Activated naive CD4-positive, alpha-beta T cell (primary cell): ENCODE measurements at places on chromosomes 1 and 21.

DNA sequence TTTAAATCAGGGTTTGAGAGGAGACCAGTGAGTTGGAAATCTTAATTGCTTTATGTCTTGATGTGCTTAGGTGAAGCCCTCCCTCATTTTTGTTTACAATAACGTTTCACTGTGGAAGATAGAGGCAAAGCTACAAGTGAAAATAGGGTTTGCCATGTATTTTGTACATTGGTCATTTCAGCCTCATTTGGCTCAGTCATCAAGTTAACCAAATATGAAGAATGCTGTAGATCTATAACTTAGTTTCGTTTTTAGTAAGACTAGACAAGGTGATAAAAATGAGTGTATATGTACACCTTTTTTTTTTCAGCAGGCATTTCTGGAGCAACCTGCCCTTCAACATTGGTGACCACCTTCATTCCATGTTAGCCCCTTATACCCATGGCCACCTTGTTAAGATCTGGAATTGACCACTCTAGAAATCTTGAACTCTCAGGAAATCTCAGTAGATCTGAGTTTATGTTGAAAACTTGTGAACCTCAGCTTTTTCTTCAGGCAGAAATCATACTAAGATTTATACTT, 2.9 kb downstream of the NFYC start:
- DNase-seq, result no peak

- no peak for DNase-seq
Observed at GRCh38 chr1:184379111-184379752, 7.6 kb upstream of the C1orf21 start.

DNA sequence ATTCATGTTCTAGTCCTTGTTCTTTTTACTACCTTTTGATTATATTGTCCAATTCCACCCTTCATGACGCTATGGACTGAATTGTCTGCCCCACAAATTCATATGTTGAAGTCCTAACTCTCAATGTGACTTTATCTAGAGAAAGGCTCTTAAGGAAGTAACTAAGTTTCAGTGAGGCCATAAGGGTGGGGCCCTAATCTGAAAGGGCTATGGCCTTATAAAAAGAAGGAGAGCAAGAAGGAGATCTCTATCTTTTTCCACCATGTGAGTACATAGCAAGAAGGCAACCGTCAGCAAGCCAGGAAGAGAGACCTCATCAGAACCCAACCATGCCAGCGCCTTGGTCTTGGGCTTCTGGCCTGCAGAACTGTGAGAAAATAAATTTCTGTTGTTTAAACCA, 95.9 kb downstream of the HIVEP3 start:
- no peak for DNase-seq

GRCh38 chr1:74729741-74730478, 2.9 kb downstream of the CRYZ start:
- DNase-seq, result no peak

DNA sequence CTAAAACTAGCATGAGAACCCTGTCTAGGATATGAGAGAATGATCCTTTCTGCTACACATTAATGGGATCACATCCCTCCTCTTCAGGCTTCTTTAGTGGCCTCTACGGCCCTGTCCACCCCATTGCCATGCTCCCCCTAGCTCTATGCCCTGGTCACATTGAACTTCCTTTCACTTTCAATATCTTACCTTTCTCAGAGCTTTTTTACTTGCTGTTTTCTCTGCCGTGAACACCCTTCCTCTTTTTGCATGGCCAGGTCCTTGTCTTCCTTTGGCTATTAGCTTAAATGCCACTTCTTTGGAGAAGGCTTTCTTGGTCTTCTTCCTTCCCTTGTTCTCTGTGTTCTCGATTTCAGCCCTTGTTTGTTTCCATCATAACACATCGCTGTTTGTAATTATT, 97.4 kb downstream of the GIPC2 start:
- no peak for DNase-seq

GRCh38 chr1:59750328-59751003, 64.3 kb upstream of the HOOK1 start:
- no peak for DNase-seq

DNA sequence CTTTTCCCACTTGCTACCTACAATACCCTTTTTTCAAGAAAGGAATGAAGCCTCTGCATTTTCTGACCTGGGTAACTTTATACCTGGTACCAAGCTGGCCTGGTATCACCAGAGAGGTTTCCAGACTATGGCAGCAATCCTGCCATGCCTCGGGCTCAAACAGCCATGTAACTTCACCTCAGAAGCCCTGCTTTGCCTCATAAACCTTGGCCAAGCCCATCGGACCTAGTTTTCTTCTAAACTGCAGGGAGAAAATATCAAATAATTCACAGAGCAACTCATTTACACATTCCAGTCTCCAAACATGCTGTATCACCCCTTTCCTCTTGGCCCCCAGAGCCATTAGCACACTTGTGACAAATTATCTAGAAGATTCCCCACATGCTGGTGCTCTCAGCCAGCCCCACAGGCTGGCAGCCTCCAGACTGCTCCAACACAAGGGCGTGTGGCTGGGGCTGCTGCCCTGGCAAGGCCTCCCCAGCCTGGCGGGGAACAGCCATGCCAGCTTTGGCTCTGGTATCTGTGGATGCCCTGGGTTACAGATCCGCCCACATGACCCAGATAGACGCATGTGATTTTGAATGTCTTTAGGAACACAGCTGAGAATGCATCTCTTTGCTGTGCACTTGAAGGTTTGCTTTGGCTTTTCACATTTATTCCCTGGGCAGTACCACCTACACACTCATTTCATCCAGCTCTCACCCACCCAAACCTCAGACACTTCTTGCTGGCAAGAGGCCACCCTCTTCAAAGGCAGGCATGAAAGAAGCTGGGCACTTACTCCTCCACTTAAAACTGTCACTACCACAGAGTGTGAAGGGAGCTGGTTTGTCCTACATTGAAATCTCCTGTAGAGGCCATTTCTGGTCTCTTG, 70.0 kb upstream of the BCAR3 start:
- no peak for DNase-seq

GRCh38 chr1:29516063-29516820, 279.9 kb downstream of the PTPRU start:
- DNase-seq, result no peak

- DNase-seq, result no peak
Observed at GRCh38 chr1:248821641-248822040, 4.1 kb downstream of the SH3BP5L start.

DNA sequence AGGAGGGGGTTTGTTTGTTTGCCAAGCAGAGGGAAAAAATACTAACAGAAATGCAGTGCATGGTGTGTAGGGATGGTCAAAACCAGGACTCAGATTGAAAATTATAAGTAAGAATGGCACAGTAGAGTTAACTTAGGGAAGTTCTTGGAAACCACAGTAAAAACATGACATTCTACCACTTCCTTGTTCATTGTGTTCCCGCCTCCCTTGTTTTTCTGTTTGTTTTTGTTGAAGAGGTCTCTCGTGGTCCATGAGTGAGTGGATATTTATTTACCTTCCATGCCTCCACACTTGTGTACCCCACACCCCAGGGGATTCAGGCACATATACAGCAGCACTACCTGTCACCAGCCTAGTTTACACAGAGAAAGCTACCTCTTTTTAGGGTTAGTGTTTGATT, 69.6 kb downstream of the OLFML2B start:
- DNase-seq, result no peak
